ENCODE measurements at places on chromosomes 4 and X.

DNA sequence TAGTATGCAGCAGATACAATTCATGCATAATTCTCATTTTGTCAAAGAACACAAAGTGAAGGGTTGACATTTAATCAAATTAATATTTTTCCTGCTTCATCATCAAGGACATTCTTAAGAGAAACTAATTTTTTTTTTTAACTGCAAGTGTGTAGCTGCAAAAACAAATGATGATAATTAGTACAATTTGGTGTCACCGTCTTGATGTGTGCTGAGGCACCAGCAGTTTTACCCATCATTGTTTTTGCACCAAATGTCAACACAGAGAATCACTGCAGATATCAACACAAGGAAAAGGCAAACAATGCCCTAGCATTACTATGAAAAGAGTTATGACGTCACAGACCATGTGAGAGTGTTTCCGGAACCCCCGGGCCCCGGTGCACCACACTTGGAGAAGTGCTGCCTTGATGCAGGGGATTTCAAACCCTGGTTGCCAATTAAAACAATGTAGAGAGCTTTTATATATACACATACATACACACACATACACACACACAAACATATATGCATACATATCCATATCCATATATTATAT, 55.9 kb downstream of the AGA start:
- no peak for DNase-seq

DNA sequence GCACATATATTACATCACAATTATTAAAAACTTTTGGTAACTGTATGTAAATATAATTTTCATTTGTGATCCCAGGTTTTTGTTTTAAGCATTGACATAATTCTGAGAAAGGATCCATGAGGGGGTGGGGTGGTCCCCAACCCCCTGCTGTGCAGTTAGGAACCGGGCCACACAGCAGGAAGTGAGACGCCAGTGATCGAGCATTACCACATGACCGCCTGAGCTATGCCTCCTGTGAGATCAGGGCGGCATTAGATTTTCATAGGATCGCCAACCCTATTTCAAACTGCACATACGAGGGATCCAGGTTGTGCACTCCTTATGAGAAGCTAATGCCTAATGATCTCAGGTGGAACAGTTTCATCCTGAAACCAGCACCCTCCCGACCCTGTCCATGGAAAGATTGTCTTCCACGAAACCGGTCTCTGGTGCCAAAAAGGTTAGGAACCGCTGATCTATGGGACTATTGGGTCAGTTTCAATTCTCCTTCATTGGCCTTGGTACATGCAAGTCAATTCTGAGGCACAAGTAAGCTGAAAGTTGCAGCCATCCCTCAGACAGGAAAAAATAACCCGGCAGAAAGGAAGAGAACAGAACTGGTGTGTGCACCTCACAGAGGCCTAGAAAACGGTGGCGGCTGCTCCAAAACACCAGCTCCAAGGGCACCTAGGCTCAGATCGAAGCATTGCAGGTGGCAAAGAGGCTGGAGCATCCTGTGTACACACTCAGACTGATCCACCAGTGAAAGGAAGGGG, 7.0 kb upstream of the TMSB4X start:
- no peak for DNase-seq

- DNase-seq, result no peak
These were observed 50.9 kb upstream of the ADRA2C start for GRCh38 chr4:3715061-3715854.

- no peak for DNase-seq
These were observed 147.8 kb upstream of the BCOR start for GRCh38 chrX:40245488-40246071.

- DNase-seq, result no peak
These were observed 38.2 kb downstream of the NHS start for GRCh38 chrX:17413228-17413627.

All from sigmoid colon (tissue), 7 donors.